ENCODE measurements at places on chromosomes 13 and 19.
A peak's percentile ranks its signal among the peaks of the same experiment; 100 is the strongest.

- DNase-seq, result peak; percentile 86
Measured at GRCh38 chr19:858868-859843, at the start of gene CFD. Gene CFD (plus strand): TSS chr19:859664. CDS start chr19:859690, 26 bp downstream.

- DNase-seq, result no peak
Measured at GRCh38 chr19:40590464-40591265, 10.5 kb upstream of the LTBP4 start.

- no peak for DNase-seq
Measured at GRCh38 chr19:13079542-13079986, 23.1 kb downstream of the LYL1 start.

DNA sequence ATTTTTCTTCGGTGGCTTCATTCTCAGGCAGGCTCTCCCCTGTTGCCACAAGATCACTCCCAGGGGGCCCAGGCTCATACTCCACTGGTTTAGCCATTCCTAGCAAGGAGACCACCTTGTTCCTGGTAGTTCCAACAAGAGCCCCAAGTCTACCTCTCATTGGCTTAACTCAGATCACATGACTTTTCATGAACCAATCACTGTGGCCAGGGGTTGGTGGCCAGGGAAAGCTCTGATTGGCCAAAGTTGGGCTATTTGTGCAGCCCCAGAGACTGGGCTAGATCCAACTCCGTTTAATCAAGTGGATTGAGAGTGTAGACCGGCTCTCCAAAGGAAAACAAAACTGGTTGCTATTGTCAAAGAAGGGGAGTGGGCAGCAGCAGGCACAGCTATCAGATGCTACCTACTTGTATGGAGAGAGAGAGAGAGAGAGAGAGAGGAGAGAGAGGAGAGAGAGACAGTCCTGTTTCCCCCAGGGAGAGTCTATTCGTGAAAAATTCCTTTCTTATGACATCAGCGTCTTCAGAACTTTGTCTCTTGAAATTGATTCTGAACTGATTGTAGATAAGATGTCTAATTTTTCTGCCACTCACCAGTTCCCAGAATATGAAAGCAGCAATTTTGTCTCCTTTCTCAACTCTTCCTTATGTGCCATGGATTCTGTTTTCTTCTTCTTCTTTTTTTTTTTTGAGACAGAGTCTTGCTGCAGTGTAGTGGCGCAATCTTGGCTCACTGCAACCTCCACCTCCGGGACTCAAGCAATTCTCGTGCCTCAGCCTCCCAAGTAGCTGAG, 5.9 kb downstream of the CEACAM19 start:
- DNase-seq, result no peak

GRCh38 chr19:57305056-57305455, 15.2 kb upstream of the ZNF543 start:
- DNase-seq, result no peak

DNA sequence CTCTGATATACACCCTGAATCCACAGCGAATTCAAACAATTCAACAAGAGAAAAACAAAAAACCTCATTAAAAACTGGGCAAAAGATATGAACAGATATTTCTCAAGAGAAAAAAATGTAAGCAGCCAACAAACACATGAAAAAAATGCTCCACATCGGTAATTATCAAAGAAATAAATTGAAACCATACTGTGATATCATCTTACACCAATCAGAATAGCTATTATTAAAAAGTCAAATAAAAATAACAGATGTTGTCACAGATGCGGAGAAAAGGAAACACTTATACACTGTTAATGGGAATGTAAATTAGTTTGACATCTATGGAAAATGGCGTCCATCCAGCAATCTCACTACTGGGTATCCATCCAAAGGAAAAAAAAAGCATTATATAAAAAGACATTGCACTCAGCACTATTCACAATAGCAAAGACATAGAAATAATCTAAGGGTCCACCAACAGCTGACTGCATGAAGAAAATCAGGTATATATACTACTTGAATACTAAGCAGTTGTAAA, 1495.0 kb upstream of the PCDH20 start:
- no peak for DNase-seq

- no peak for DNase-seq
Measured at GRCh38 chr19:7295912-7296536, 1.8 kb upstream of the INSR start.

- no peak for DNase-seq
Measured at GRCh38 chr13:48527955-48528354, 4.9 kb downstream of the RCBTB2 start.

DNA sequence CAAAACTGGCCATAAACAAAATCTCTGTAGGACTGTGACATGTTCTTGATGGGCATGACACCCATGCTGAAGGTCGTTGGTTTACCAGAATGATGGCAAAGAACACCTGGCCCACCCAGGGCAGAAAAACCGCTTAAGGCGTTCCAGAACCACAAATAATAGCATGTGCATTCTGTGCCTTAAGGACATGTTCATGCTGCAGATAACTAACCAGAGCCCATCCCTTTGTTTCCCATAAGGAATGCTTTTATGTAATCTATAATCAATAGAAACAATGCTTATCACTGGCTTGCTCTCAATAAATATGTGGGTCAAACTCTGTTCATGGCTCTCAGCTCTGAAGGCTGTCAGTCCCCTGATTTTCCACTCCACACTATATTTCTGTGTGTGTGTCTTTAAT, 11.2 kb upstream of the ZNF578 start:
- no peak for DNase-seq

DNA sequence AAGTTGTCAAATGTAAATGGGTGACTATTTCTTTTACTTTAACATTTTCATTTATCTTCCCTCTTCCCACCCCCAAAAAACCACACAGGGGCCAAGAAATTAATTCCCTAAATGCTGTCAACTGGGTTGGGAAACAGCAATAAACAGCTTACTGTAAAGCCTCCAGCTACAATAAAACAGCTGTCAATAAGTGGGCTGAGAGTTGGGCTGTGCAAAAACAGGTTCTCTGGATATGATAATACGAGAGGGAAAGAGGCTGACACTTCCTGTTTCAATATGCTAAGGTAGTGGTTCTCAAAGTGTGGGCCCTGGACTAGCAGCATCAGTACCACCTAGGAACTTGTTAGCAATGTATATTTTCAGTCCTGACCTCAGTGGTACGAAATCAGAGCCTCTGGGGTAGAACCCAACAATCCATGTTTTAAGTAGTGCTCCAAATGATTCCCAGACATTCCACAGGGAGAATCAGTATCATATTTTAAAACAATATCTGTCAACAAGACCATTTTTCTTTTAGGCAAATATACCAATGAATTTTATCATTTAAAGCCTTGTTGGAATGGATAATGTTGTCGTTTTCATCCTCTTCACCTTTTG, 8.4 kb downstream of the PCDH9 start:
- no peak for DNase-seq

DNA sequence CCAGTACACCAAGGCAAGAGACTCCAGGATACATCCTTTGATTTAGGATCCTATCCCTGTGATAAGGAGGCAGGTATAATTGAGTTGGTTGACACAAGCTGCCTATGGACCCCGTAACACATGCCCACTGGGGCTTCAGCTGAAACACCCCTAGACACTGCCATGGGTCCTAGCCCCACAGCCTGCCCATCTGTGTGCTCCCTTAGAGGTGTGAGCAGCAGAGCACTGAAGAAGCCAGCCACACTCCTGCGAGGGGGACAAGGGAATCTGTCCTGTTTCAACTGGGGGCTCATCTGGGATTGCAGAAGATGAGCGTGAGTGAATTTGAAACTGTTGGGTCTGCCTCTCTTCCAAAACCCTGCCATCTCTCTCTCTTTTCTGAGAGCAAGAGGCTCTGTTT, 385.9 kb upstream of the SLITRK6 start:
- DNase-seq, result no peak

DNA sequence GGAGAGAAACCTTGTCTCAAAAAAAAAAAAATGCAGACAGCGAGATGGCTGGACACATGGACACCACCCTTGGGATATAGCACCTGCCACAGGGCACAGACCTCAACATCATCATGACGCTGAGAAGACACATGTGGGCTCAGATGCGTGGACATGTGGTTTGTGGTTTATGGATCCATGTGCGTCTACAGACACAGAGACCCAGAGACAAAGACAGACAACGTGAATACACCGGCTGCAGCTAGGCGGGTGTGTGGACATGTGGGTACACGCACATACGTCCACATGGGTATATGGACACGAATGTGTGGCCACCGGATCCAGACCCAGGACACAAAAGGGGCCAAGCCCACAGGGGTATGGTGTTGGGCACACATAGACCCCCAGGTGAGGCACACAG, 1.3 kb downstream of the TNFSF14 start:
- no peak for DNase-seq

GRCh38 chr19:6242677-6243076, 37.1 kb downstream of the MLLT1 start:
- DNase-seq, result no peak

GRCh38 chr13:110507678-110508381, 53.7 kb downstream of the RAB20 start:
- no peak for DNase-seq

GRCh38 chr13:57264965-57265364, 98.0 kb downstream of the PRR20E start:
- no peak for DNase-seq

DNA sequence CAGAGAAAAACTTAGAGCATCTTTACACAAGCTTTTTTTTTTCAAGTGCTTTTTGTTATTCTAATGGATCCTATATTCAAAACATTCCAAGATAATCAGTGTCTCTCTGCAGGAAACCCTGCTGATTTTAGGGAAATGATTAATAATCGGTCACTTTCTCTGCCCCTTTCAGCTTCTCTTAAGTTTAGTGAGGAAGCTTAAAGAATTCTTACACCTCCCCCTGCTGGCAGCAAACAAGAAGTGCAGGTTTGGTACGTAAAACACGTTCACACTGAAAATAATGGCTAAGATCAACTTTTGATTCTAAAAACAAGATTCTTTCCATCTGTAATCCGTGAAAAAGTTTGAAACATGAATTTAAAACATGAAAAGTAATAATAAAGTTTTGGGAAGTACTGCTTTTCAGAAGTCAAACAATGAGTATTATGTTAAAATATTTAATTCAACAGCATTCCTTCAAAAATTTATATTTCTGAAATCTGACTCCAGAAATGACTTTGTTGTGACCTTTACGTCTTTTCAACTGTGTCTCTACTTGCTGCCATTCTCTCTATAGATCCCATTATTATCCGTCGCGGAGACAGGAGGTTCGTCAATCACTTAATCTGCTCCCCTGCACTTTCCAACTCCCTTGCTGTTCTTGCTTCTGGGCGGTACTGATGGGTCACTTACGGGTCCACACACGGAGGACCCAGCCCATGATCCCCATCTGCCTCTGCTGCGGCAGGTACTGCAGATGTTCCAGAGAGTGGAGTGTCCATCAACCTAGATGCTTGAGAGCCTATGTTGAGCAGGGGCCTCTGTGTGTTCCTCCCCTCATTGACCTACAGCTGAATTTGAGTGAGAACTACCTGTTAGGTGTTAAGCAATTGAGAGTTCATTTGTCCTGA, 203.1 kb upstream of the EDNRB start:
- peak; percentile 64 for DNase-seq

- no peak for DNase-seq
Measured at GRCh38 chr19:14577885-14578427, 4.9 kb upstream of the CLEC17A start.

DNA sequence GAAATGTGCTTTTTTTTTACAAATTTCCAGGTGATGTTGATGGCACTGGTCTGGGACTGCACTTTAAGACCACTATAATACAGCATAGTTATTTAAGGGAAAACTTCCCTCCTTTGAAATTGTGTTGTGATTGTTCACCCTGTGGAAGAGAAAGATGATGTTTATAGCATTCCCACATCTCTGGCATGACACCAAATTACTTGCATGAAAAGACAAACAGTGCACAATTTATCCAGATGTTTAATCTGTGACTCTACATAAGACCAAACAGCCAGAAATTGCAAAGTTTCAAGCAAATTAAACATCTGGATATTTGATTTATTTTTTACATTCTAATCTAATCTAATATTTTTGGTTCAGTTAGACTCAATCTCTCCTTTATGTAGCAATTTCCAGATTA, 51.6 kb downstream of the UFM1 start:
- DNase-seq, result no peak

DNA sequence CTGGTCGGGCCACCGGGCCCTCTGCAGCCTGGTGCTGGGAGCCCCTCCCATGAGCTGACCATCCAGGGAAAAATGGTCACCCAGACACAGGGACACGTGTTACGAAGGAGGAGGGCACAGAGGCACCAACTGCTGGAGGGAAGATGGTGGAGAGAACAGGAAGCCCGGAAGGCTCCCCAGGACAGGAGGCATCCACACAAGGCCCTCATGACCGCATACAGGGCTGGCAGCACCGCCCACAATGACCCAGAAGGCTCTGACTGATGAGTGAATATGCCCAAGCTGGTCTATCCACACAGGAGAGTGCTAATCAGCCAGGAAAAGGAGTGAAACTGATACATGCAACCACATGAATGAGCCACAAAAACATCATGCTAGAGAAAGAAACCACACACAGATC, 14.0 kb upstream of the TMEM86B start:
- no peak for DNase-seq

Measured in sciatic nerve (tissue), 2 donors.